ENCODE measurements at places on chromosomes 2 and 18. TPM values are rescaled to one million over a fixed set of nuclear protein-coding genes. Genes with fewer than 3 reads are reported as not detected.

Gene PROKR1
- 1.8 TPM for total RNA-seq

Gene SPHKAP
- 60.7 TPM for total RNA-seq

Gene TMEM17
- 7.8 TPM for total RNA-seq

Gene TLX2
- not detected for total RNA-seq

Gene MFSD2B
- 0.92 TPM for total RNA-seq

Gene SLC23A3
- total RNA-seq, result 0.23 TPM

Gene IRS1
- total RNA-seq, result 10.8 TPM

Gene GAD1
- total RNA-seq, result 163 TPM

Measured in diencephalon (tissue), 1 donor.